ENCODE measurements at places on chromosomes 13 and 19. TPM values are rescaled to one million over a fixed set of nuclear protein-coding genes. Genes with fewer than 3 reads are reported as not detected.

- no peak for DNase-seq
These were observed 2.8 kb downstream of the ACP5 start for GRCh38 chr19:11574689-11575088.

DNA sequence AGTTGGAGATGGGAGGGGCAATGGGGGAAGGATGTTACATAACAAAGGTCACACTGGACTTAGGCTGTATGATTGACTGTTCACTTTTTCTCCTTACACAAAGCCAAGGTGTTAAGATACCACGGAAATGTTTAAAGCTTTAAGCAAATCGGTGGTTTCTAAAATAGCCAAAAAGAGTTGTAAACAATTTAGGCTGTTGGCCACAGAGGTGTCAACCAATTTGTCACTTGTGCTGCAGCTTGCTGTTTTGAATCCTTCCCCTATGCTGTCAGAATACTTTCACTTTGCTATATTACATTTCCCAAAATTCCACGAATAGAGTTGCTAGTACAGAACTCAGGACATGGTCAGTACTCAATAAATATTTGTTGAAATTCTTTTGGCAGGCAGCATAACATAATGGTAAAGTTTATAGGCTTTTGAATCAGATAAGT, 149.3 kb downstream of the VWA8 start:
- no peak for DNase-seq

GRCh38 chr19:47813304-47813994, 8.3 kb upstream of the CRX start:
- no peak for DNase-seq

DNA sequence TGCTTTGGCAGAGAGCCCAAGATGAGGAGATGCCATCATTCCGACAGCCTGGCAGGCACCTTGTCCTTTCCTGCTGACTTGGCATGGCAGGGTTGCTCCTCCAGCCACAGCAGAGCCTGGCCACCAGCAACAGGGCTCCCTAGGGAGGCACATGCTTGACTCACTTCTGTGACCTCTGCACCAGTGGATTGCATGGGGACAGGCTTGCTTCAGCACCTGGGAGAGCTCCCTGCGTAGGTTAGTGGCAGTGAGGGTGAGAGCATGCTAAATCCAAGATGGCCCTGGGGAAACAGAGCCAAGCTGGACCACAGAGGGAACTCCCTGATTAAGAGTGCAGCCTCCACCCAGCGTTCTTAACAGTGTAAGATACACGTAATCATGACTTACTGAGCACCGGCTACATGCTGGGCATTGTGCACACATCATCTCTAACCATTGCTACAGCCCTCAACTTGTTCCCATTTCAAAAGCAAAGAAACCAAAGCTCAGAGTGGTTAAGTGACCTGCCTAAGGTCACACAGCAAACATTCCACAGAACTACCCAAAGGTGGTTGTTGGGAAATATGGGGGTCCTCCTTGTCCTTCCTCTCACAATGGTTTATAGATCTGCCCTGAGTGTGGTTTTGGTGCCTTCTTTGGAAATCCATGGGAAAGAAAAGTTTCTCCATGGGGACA, 116.6 kb upstream of the UQCRFS1 start:
- DNase-seq, result no peak

The FLT1 gene
- total RNA-seq, result 22.3 TPM

GRCh38 chr13:76813891-76814290, 72.3 kb downstream of the KCTD12 start:
- DNase-seq, result no peak

The ZNF383 gene
- 11.7 TPM for total RNA-seq

The MEIOSIN gene
- total RNA-seq, result not detected

The AMER2 gene
- 0.49 TPM for total RNA-seq

The GSX1 gene
- total RNA-seq, result not detected

DNA sequence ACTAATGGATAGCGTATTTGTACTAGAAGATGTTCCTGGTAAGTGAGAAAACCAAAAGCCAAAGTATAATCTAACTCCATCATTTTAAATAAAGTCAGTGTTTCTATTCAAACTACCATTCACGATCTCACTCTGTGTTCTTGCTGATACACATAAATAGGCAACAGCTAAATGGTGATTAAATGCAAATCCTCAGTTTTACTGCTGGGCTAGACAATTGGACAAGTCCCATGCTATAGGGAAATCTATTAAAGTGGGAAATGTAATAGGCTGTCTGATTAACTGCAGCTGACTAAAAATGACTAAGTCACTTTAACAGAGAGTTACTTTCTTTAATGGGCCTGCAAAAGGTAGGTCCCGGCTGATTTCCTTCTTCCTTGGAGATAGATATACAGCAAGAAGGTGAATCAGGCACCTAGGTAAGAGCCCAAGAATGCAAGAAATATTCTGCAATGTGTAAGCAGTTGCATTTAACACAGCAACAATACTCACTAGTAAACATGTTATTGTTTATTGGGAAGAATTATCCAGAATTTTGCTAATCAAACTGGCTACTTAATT, 298.4 kb downstream of the SLITRK6 start:
- no peak for DNase-seq

The GJA3 gene
- 1.2 TPM for total RNA-seq

GRCh38 chr13:100680131-100680530, 5.5 kb upstream of the TMTC4 start:
- no peak for DNase-seq

The KCNN4 gene
- 3.5 TPM for total RNA-seq

DNA sequence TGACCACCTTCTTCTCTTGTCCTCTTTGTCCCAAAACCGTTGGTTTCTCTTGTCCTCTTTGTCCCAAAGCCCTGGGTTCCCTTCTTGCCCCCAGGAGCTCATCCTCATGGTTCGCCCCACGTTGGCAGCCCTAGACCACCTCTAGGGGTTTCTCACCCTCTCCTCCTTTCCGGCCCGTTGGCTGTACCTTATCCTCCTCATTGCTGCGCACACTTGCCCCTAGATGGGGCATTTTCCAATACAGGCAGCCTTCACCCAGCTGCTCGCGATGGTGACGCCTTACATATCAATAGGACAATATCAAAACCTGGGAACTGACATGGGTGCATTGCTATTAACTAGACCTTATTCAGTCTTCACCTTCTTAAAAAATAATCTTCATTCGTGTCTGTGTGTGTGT, 86.5 kb downstream of the IPO5 start:
- DNase-seq, result no peak

DNA sequence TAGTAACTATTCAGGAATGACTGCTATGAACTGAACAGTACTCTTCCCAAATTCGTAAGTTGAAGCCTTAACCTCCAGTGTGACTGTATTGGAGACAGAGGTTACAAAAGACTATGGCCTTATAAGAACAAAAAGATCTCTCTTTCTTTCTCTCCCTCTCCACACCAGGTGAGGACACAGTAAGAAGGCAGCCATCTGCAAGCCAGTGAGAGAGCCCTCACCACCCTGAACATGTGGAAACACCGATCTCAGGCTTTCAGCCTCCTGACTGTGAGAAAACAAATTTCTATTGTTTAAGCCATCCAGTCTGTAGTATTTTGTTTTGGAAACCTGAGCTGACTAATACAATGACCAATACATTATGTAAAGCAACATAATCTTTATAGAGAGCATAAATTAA, 888.9 kb downstream of the SLITRK1 start:
- DNase-seq, result no peak

The ZNF606 gene
- 18.0 TPM for total RNA-seq

DNA sequence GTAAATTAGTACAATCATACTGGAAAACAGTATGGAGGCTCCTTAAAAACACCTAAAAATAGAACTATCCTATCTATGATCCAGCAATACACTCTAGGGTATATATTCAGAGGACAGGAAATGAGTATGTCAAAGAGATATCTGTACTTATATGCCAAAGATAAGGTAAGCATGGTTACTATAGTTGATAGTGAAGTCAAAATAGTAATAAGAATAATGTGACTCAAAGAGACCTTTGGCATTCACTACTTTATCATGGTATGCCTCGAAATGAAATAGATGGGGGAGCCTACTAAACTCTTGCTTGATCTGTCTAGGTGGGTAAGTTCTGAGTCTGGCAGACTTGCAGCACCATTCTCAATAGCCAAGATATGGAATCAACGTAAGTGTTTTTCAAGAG, 30.3 kb downstream of the FXYD5 start:
- no peak for DNase-seq

The PRRG2 gene
- 2.8 TPM for total RNA-seq

The WDR88 gene
- 0.10 TPM for total RNA-seq

The BRCA2 gene
- total RNA-seq, result 5.6 TPM

GRCh38 chr13:74063533-74064100, 70.6 kb downstream of the KLF12 start:
- DNase-seq, result no peak

DNA sequence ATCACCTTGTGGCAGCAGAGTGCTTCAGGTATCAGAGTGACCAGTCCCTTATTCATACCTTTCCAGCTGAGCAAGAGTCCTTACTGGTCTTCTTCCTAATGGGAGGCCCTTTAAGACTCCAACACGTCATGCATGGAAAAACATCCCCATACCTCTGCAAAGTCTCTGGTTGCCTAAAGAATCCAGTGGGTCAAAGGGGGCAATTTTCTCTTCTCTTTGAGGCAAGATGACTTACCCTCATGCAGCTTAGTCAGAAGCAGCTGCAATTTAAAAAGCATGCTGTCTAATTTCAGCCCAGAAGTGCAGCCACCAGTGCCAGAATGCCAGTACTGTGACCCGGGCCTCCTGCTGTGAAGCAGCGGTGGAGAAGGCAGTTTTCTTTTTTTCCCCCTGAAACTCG, 18.7 kb downstream of the PPP5C start:
- no peak for DNase-seq
